ENCODE measurements at places on chromosomes 2 and 18.

DNA sequence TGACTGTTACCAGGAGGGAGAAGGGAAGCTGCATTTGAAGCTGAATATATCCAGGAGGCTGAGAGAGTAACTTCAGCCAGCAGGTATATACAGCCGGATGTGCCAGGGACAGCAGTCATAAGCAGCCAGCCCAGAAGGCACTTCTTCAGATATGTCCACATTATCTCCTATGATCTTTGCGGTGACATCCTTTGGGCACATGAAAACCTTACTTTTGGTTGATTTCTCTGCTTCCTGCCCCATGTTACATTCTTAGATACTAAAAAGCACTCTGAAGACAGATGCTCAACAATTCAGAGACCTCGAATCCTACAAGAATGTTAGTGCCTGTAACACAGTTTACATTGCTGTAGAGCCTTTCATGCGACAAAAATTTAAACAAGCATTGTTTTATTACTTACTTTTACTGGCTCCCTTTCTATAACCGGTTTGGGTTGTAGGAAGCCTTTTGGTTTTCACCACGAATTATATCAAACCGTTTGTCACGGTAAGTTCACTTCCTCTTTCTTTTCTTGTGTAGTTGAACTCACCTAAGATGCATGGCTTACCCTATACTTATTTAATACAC, 50.3 kb upstream of the TLK1 start:
- peak; percentile 8 for DNase-seq

- DNase-seq: no peak
Observed at GRCh38 chr2:36453652-36454051, 98.1 kb downstream of the CRIM1 start.

GRCh38 chr2:72149556-72150156, 2.0 kb upstream of the CYP26B1 start:
- DNase-seq: no peak

- no peak for DNase-seq
Observed at GRCh38 chr2:221485503-221485870, 86.6 kb downstream of the EPHA4 start.

DNA sequence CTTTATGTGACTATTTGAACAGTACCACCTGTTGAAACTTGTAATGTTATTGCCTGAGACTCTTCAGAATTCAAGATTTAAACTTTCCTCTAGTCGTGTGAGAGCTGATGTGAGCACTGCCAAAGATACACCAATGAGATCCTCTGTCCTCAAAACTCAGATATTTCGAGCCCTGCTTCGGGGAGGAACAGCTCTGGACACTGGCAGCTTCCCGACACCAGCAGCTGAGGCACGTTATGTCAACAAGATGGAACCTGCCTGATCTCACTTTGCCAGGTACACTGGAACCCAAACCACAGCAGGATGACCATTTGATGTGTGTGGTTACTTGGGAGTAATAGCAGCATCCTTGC, 319.9 kb upstream of the RBMS1 start:
- no peak for DNase-seq

DNA sequence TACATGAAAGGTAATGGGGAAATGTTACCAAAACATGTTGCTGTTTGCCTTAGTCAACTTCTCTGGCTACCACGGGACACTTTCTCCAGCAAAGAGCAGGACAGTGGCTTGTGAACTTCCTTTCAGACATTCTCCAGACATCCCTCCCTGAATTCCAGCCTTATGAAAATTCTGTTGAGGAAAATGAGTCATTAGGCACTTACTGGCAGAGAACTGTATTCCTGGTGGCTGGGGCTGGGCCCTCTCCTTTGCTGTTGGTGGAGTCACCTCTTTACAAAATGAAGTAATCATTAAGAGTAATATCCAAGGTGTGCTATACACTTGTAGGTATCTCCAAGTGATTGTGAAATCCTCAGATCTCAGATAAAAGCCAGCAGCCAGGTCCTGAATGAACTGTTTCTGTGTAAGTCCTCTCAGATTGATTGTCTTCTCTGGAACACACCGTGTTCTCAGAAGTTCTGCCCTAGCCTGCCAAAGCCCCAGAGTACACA, 1.3 kb upstream of the FAP start:
- no peak for DNase-seq

- no peak for DNase-seq
Observed at GRCh38 chr2:237341872-237342271, 72.1 kb downstream of the COL6A3 start.

- DNase-seq: no peak
Observed at GRCh38 chr18:4931209-4931608, 265.8 kb downstream of the AKAIN1 start.

DNA sequence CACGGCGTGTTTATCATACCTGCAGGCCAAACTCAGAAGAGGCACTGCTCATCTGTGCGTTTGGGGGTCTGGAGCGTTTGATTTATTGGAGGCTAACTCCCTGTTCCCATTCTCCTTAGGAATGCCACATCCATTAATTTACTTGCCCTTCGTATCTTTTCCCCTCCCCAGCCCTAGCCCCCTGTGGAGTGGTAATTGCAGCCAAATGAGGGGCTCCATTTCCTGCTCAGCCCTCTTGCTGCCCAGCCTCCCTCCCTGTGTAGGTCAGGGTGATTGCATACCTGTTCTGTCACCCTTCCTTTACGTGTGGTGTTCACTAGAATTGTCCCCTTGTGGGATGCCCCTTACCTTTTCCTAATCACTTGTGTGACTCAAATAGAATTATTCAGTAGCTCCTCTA, 120.4 kb downstream of the MAP3K20 start:
- DNase-seq: no peak

DNA sequence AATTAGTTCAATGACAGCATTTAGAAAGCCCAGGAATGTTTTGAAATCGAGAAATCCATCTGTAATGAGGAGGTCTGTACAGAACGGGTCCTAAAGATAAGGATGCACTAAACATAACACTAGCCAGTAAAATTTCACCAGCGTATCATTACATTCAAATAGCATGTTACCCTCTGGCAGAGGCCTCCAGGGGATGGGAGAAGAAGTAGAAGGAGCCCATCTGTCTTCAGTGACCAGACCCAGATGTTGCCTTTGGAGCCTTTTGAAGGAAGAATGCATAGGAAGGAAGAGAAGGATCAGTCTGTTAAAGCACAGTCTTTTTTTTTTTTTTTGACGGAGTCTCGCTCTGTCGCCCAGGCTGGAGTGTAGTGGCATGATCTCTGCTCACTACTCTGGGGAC, 86.1 kb upstream of the BCL2L11 start:
- no peak for DNase-seq

GRCh38 chr2:160574468-160575140, 81.0 kb upstream of the RBMS1 start:
- DNase-seq: no peak

- no peak for DNase-seq
Observed at GRCh38 chr2:31263636-31264190, 29.8 kb downstream of the EHD3 start.

- no peak for DNase-seq
Observed at GRCh38 chr2:48341551-48342133, 188.3 kb upstream of the STON1 start.

DNA sequence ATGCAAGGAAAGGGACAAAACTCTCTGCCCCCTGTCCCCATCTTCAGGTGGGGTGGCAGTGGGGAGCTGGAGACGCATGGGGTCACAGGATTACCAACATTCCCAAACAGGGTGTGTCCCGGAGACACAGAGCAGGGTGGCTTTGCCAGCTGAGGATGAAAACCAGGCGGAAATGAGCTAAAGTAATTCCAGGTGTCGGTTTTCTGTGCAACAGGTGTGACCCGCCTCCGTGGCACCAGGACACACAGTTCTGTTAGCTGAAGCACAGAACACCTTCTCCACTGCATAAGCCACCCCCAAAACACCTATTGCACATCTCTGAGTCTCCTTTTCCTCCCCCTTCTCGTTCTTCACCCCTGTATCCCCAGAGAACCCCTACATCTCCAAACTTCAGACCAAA, 122.7 kb upstream of the GLI2 start:
- no peak for DNase-seq

DNA sequence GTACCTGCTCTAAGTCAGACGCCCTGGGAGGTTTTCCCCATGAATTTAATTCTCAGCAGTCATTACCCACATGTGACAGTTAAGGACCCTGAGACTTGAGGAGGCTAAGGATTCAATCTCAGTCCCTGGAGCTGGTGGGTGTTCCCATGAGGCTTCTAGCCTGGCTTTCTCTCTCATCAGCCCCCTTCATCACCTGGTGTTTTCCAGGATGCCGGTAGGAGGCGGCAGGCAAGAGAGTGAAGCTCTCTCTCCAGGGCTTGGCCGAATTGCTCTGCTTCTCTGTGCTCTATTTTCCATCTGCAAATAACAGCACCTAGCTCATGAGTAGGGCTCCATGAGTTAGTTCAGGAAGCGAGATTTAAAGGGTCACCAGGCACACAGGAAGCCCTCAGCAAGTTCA, 241.9 kb downstream of the PTPRM start:
- DNase-seq: no peak

GRCh38 chr2:39470580-39470979, 33.5 kb upstream of the MAP4K3 start:
- no peak for DNase-seq

GRCh38 chr2:207876842-207877535, 107.3 kb upstream of the FZD5 start:
- no peak for DNase-seq

DNA sequence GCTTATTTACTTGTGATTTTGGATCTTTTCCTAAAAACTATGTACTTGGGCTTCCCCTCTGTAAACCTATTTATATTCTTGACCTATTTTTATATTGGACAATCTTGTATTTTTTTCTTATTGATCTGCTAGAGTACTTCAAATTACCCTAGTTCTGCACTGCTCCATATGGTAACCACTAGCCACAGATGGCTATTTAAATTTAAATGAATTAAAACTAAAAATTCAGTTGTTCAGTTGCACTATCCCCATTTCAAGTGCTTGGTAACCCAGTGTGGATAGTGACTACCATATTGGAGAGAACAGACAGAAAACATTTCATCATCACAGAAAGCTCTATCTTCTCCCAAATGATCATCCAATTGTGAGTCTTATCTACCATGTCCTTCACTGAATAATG, 74.3 kb downstream of the PDK1 start:
- no peak for DNase-seq

DNA sequence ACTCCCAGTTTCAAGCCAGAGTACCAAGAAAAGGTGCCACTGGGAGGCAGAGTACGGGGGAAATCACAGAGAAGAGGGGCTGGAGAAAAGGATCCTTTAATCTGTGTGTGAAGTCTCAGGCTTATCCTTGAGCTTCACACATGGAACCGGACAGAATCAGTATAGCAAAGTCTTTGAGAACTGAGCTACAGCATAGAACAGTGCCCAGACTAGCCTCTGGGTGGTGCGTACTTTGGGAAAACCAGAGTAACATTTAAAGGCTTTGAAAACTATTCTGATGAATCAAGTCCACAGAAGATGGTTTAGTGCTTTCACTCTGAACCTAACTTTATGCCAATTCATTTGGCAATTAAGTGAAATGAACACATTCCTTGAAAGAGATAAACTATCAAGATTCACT, 83.1 kb downstream of the BABAM2 start:
- no peak for DNase-seq

Measured in stimulated activated CD8-positive, alpha-beta memory T cell treated with anti-CD3 and anti-CD28 coated beads, Interleukin-15, amount 100 ng/mL, for 4 hours (primary cell).